ENCODE measurements at places on chromosomes 1 and 21. TPM values are rescaled to one million over a fixed set of nuclear protein-coding genes. Genes with fewer than 3 reads are reported as not detected.

Gene GRHL3
- 2.6 TPM for total RNA-seq

Gene SLC30A2
- not detected for total RNA-seq

Gene CCDC181
- 1.1 TPM for total RNA-seq

Gene FRRS1
- total RNA-seq, result 4.5 TPM

Gene PLA2G2A
- total RNA-seq, result not detected

Gene UBE2G2
- 74.5 TPM for total RNA-seq

Gene WNT3A
- total RNA-seq, result not detected

Gene FMOD
- not detected for total RNA-seq

Gene FAM177B
- not detected for total RNA-seq

Gene TLCD4
- total RNA-seq, result 0.99 TPM

Gene GPR61
- not detected for total RNA-seq

Gene CCDC27
- not detected for total RNA-seq

Gene SLX9
- 26.0 TPM for total RNA-seq

Gene SLC44A3
- total RNA-seq, result 4.7 TPM

DNA sequence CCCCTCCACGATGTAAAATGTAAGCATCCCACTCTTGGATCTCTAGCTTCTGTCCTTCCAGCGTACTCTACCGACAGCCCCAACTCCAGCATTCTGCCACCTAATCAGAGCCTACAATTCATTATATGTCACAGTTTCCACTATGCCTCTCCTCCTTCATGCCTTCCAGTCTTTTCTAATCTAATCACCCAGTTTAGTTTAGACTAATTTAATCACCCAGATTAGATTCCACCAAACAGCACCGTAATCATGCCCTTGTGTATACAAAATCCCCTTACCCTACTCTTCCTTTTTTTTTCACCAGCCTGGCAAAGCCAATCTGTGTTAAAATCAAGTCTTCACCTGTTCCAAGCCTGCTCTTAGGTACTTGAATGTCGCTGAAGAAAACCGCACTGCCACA lies 49.8 kb upstream of the KANK4 start:
- no peak for DNase-seq

DNA sequence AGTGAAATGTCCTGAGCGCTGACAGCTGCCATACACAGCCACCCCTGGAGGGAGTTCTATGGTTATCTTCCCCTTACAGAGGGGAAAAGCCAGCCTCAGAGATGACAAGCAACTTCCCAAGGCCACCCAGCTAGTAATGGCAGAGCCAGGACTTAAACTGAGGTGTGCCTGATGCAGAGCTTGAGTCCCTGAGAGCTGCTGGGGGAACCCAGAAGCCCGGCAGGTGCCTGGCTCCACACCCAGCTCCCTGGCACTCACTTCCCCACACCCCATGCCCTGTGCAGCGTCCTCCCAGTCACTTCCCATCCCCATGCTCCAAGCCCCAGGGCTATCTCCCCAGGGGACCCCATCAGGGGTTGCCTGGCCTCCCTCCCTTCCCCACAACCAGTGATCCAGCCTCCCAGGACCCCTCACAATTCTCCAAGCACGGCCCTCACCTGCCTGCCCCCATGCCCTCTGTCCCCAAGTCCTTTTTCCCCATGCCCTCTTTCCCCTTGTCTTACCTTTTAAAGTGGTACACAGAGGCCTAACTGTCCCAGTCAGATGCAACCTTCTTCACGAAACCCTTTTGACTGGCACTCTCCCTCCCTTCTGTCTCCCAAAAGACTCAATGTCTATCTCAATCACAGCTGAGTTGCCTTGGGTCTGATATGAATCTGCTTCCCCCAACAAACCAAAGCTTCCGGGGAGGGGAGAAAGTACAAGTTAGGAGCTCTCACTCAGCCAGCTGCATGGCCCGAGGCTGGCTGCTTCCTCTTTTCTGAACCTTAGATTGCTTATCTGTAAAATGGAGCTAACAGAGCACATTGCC lies 39.8 kb upstream of the LRP8 start:
- no peak for DNase-seq

- DNase-seq, result peak; percentile 12
Measured at GRCh38 chr1:91555074-91555730, 54.6 kb downstream of the CDC7 start.

GRCh38 chr1:221430152-221430960 lies 311.5 kb downstream of the DUSP10 start:
- peak; percentile 77 for DNase-seq

GRCh38 chr1:156102633-156103511 lies 11.6 kb upstream of the LMNA start:
- peak; percentile 46 for DNase-seq

DNA sequence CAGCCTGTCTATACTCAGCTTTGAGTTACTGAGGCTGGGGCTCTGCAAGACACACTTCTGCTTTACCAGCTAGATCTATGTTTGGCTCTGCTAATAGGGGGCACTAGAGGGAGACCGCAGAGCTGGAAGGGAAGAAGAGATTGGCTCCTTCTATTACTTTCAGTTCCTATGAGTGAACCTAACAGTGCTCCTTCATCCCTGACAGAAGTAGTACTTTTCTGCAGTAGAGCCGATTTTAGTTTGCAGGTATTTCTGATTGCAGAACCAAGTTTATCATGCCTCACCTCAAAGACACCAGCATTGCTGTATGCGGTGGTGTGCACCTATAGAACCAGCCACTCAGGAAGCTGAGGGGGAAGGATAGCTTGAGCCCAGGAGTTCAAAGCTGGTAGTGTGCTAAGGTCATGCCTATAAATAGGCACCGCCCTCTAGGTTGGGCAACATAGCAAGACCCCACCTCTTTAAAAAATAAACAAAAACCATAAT lies 5.7 kb upstream of the ZDHHC18 start:
- no peak for DNase-seq

DNA sequence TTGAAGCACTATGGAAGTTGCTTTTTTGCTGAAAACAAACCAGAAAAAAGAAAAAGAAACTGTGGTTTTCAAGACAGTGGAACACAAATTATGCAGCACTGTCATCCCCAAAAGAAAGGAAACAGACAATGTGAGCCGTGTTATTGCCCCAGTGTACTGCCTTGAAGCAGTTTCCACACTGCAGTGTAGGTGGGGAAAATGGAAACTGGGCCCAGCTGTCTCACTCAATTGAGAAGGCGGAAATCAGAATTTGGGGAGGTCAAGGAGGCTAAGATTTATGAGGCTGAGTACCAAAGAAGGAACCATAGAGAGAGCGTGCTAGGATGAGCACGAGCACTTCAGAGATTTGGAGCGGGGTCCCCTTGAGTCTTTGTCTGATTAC lies 55.5 kb downstream of the MPZL1 start:
- DNase-seq, result no peak

- DNase-seq, result no peak
Measured at GRCh38 chr1:234768569-234769283, 158.7 kb upstream of the IRF2BP2 start.

DNA sequence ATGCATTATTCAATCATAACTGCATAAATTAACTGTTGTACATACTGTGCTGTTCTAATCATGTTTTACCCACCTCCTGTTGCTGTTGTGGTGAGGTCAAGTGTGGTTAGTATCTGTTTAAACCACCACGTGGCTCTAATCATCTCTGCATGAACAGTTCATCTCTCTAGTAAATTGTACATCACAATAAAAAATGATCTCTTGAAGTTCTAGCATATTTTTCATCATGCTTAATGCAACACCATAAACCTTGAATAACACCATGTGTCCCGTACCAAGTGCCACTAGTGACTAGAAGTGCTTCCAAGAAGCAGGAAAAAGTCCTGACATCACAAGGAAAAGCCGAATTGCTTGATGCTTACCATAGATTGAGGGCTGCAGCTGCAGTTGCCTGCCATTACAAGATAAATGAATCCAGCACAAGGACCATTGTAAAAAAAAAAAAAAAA lies 51.7 kb downstream of the SNRPE start:
- DNase-seq, result peak; percentile 73

DNA sequence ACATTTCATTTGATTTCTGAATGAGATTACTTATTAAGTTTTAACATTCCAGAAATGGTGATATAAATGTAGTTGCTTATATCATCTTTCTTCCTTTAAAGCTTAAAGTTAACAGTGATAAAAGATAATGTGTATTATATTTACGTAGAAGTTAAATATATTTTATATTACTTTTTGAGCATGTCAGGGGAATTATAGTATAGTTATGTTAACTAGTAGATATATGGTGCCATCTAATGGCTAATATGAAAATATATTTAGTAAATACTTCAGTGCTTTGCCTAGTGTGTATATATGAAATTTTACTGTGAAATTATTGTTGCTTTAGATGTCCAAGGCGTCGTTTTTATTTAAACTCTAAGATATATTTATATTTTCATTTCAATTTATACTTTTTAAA lies 51.5 kb downstream of the SYT14 start:
- DNase-seq, result peak; percentile 12

DNA sequence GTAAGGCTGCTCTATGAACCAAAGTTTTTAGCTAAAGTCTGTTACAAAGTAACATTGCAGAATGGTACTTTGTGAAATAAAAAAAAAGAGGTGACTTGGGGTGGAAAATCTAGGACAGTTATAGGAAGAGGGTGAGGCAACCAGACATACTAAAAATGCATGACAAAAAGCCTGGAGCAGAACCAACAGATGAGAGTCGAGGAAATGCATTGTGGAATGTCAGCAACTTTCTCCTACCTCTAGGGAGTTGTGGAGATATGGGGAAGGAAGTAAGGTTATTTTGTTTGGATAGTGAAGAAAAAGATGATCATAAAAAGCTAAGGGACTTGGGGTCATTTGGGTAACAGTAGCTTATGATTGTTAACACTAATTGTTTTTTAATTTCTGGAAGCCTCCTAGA lies 295.6 kb downstream of the S1PR1 start:
- no peak for DNase-seq

DNA sequence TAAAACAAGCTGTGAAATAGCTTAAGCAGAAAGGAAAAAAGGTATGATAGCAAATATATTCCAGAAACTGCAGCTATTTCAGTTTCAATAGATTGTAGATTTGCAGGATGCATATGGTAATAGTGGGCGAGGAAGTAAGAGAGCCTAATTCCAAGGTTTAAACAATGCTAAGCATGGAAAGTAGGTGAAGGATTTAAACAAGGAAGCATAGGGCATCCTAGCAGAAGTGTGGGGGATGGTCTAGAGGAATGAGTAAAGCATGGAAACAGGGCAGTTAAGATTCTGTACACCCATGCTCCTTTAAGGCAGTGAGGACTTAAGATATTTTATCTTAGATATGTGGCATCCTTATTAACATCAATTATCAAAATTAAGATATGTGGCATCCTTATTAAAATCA lies 2.6 kb downstream of the IVNS1ABP start:
- no peak for DNase-seq

- no peak for DNase-seq
Measured at GRCh38 chr1:154104433-154105082, 50.3 kb downstream of the NUP210L start.

Data from astrocyte (in vitro differentiated cells and primary cell).